ENCODE measurements at places on chromosomes 7 and 10. TPM values are rescaled to one million over a fixed set of nuclear protein-coding genes. Genes with fewer than 3 reads are reported as not detected.

ASB10 gene
- total RNA-seq, result not detected

IFIT2 gene
- total RNA-seq, result 0.85 TPM

DNA sequence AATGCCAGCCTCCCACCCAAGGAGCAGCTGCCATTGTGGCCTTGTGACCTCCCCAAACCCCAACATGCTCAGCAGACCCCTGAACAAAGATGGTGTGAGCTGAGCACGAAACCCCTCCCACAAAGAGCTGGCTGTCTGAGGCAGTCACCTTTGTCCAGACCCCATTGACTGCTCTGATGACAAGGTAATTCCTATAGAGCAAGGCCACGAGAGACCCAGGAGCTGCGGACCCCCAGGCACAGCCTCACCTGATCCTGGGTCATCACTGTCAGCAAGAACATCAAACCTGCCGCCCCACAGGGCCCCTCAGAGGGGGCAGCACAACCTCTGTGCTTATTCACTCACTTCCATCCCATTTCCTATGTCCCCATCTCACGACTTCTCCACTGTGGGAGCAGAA is 102.6 kb downstream of the CPXM2 start:
- no peak for DNase-seq

DNA sequence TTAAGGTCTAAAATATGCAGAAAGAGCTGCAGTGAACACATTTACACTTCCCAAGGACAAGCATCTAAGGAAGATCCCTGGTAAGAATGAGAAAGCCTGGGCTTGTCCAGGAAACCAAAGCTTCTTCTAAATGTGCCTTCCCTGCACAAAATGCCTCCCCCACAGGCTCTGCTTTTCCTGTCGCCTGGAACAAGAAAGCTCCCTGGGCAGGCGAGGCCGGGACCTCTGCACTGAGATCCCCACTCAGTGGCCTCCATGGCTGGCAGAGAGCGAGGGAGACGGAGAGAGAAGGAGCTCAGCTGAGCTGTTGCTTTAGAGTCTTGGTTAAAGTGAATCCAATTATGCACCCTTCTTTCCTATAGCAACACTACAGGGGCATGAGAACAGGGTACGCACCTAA is 75.6 kb downstream of the AMZ1 start:
- DNase-seq, result no peak

- no peak for DNase-seq
These were observed 860.6 kb upstream of the CELF2 start for GRCh38 chr10:10156917-10157600.

HOXA7 gene
- total RNA-seq, result 12.0 TPM

LEP gene
- not detected for total RNA-seq

DNA sequence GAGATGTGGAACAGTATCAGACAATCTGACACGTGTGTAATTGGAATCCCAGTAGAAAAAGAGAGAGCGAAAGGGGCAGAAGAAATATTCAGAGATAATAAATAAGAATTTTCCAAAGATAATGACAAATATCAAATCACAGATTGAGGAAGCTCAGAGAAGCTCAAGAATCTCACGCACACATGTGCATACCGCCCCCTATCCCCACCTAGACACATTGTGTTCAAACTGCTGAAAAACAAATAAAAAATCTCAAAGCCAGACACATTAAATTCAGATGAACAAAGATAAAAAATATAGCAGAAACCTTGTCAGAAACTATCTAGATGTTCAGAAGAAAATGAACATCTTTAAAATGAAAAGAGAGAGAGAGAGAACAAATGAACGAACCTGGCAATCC is 17.2 kb downstream of the SFR1 start:
- DNase-seq, result no peak

DNA sequence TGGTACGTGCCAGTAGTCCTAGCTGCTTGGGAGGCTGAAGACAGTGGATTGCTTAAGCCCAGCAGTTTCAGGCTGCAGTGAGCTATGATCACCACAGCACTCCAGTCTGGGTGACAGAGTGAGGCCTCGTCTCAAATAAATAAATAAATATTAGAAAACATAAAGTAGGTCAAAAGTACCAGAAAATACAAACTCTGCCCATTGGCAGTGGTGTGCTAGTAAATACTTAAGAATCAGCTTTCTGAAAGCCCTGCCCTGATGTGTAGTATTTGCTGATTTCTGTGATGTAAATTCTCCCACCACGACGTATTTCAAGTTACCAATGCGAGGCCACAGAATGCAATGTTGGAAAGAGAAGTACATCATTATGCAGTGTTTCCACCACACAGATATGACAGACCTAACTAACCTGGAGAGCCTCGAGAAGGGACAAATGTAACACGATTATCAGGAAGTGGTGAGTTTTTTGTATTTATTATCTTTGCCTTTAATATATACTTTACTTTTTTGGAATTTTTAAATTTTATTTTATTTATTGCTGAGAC is 11.8 kb upstream of the MAP3K8 start:
- no peak for DNase-seq

DNA sequence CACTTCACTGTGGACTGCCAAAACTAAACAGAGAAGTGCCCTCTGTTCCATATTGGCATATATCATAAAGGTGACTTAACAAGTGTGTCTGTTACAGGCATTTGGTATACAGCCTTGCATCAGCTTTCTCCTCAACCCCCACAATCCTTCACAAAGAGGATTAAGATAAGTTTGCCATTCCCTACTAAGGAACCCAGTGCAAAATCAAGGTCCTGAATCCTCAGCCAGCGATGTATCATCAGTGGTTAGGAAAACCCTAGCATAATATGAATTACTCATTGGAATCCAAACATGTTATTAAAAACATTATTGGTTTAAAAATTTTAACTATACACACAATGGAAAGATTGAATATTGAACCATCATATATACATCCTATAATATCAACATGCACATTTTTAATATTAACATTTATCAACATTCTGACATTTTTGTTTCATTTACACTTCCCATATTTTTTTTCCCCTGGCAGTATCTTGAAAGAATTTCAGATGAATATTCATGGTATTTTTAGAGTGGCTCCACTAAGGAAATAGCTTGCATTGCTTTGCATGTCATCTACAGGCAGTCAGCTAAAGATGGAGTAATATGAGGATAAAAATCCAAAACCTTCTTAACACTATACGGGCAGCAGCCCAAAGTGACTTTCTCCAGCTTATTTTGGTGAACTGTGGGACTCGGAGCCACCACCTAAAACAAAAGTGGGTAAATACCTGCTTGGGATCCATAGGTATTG is 215.6 kb upstream of the CHRM2 start:
- no peak for DNase-seq

- DNase-seq, result no peak
These were observed 110.2 kb upstream of the GDF10 start for GRCh38 chr10:47189802-47190201.

DHTKD1 gene
- 12.6 TPM for total RNA-seq

PTER gene
- 2.6 TPM for total RNA-seq

ITPRID1 gene
- not detected for total RNA-seq

DNA sequence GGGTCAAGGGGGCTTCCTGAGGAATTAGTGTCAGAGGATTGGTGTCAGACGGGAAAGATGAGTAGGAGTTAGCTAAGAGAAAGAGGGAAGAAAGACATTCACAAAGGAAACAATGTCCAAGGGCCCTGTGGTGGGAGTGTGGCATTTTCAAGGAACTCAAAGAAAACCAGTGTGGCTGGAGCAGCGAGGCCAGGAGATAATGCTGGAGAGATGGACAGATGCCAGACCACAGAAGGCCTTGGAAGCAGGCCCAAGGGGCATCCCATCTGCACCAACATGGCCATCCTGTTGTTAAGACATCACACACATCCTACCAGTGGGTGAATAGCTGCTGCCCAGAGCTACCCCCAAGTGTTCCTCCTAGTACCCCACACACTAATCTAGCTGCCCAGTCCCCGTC is 36.1 kb upstream of the CUL1 start:
- DNase-seq, result no peak

- DNase-seq, result no peak
These were observed 110.0 kb downstream of the CAMK1D start for GRCh38 chr10:12459340-12459739.

GRCh38 chr10:17201794-17202116 is 283 bp upstream of the TRDMT1 start:
- no peak for DNase-seq

EMX2 gene
- total RNA-seq, result not detected

GRCh38 chr10:16437540-16437894 is 707 bp downstream of the PTER start:
- DNase-seq, result no peak

PPP2R2D gene
- 11.8 TPM for total RNA-seq

DNA sequence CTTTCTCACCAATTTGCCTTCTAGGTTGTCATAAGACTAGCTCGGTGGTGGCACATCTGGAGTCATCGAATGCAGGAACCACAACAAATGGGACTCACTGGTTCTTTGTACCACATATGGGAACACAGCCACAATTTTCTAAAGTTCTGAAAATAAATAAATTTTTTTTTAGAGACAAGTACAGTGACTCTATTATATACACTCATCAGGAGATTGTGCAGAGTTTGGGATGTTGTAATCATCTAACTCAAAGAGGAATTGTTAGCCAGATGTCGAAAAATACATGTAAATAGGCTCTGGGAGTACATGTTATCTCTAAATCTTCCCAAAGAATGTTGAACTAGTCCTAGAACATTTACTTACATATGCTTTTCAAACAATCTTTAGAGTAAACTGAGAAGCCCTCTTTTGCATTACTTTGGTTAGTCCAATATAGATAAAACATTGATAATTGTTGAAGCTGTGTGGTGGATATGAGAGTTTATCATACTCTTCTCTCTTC is 19.6 kb upstream of the SEPTIN7 start:
- DNase-seq, result no peak

FGFBP3 gene
- 6.6 TPM for total RNA-seq

GRCh38 chr7:28433699-28434219 is 21.4 kb downstream of the CREB5 start:
- DNase-seq, result no peak

DNA sequence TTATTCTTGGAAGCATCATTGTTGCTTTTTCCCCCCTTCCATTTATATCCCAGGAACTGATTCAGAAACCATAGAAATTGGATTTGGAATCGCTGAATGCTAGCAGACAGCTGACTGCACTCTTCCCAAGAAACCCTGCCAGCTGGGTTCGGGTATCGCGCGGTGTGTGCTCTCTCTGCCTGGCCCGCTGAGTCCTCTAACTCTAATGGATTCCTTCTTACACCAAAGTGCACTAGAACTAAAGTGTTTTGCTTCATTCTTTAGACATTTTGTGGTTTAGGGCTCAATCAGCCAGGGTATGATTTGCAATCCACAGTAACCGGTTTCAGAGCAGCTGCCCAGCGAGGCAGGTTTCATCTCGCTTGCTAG is 92.2 kb downstream of the EGFR start:
- no peak for DNase-seq

DNA sequence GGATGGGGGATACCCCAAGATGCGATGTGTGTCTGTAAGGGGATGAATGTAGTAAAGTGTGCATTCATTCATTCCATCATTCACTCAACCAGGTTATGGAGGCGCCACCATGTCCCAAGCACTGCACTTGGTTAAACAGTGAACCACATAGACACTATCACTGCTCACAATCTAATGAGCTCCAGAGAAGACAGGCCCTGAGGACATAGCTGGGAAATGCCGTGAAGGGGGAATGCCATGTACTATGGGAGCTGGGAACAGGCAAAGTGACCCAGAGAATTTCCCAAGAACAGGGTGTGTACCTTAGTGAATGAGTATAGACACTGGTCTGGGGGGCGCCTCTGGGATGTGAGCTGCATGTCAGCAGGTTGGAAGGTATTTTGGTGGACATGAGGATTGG is 44.5 kb upstream of the LBX1 start:
- DNase-seq, result no peak

MUC3A gene
- not detected for total RNA-seq

DNA sequence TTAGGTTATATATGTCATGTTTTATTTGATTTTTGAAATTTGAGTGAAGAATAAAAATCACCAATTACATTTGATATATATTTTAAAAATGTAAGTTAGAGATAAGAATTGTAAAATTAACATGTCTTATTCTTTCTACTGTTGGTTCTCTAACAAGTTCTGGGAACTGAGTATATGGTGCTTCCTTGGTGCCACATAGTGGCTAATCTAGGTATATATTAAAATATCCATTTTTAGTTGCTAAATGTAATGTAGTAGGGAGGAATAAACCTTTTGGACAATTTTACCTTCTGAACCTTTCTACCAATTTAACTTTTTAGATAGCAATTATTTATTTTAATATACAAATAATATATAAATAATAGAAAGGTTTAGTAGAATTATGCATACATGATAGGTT is 17.5 kb downstream of the CFAP69 start:
- DNase-seq, result no peak

- DNase-seq, result no peak
These were observed 3.2 kb downstream of the ABCC2 start for GRCh38 chr10:99785646-99786045.

DNA sequence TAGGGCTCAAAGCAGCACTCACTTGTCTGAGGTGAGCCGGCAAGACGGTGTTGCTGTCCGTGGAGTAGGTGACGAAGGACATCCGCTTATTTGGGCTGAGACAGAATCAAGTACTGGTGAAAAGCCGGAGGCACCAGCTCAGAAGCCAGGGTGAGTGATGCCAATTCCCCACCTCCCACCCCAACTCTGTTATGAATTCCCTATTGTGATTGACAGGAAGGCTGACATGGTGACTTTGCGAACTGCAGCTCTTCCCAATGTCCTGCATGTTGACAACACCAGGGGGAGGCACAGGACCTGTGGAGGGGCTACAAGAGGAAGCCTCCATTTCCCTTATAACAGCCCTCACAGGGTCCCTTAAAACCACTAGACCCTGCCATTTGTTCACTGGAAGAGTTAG is 52.3 kb upstream of the MSMB start:
- no peak for DNase-seq

- DNase-seq, result no peak
These were observed 34.2 kb upstream of the DDC start for GRCh38 chr7:50599385-50599784.

DNA sequence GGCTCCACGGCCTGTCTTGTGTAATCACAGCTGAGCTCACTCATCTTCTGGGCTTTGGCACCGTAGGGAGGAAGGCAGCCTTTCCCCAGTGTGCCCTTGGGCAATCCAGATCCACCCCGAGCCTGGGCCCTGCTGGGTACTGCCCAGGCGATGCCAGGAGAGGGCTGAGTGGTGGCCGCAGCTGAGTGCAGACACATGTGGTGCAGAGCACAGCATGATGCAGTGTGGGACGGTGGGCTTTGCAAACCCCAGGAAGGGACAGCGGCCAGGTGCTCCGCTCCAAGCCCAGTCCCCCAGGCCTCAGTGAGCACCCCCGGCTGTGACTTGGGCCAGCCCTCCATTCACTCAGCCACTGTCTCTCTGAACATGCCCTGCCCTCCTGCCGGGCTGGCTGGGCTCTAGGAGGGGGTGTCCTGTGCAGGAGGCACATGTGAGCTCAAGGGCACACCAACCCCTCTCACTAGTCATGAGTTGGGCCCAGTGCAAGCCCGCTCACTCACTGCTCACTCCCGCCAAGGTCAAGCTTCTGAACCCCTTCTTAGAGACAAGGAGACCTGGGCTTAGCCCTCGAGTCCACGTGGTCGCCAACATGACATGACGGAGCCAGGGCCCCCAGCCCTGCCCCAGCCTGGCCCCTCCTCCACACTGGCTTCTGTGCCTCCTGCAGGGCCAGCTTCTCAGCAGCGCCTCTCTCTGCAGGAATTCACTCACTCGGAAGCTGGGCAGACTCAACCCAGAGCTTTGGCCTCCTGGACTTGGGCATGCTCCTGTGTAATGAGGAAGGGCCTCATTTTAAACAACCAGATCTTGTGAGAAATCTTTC is 77.5 kb upstream of the INSIG1 start:
- DNase-seq, result no peak

GRCh38 chr7:151776446-151776845 is 100.5 kb downstream of the PRKAG2 start:
- DNase-seq, result no peak

TRIL gene
- total RNA-seq, result 13.5 TPM

- DNase-seq, result no peak
These were observed 7.2 kb downstream of the WDR37 start for GRCh38 chr10:1063232-1063865.

CRHR2 gene
- 3.1 TPM for total RNA-seq

Data from ascending aorta (tissue), 2 donors.